Activated naive CD4-positive, alpha-beta T cell (primary cell): ENCODE measurements at places on chromosomes 5 and 9.

- no peak for DNase-seq
Observed at GRCh38 chr5:95298651-95299050, 13.8 kb upstream of the MCTP1 start.

GRCh38 chr5:111983459-111983858, 226.5 kb upstream of the NREP start:
- DNase-seq: no peak

DNA sequence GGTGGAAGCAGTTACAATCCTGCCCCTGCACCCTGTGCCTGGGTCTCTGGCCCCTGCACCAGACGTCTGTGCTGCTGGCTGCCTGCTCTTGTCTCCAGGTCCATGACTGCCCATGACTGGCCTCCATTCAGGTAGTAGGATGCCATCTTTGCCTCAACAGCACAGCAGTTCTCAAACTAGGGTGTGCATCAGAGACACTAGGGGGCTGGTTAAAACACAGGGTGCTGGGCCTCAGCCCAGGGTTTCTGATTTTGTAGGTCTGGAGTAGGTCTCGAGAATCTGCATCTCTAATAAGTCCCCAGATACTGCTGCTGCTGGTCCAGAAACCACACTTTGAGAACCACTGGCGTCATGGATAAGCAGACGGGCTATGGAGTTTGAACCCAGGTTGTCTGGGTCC, 24.0 kb downstream of the COL15A1 start:
- DNase-seq: no peak

- DNase-seq: no peak
Observed at GRCh38 chr9:101307524-101308213, 77.1 kb downstream of the BAAT start.

GRCh38 chr5:33300209-33300742, 140.5 kb upstream of the TARS1 start:
- DNase-seq: no peak

- DNase-seq: no peak
Observed at GRCh38 chr9:134322781-134323241, 3.4 kb upstream of the RXRA start.

GRCh38 chr5:122507581-122507980, 195.5 kb downstream of the SNCAIP start:
- no peak for DNase-seq

DNA sequence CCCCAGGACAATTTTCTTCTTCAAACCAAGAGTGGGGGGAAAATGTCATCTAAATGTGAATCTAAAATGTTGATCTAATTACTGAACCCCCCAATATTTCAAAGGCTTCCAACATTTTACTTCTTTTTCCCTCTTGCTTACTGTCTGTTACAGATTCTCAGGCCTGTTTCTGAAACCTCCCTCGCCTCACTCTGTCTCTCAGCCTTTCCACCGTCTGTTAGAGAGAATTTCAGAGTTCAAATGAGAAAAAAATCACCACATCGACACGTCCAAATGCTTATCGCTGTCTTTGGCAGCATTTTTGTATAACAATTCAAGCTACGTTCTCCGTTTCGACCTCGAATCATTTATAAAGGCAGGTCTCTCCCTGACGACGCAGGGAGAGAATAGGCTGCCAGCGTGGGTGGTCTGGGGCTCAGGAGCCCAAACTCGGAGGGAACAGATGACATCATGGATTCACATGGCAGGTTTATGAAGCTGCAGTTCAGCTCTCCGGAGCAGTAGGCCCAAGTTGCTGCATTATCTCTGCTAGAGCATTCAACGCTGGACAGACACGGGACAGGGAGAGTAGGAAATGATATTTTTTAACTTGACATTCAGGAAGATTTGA, 139.8 kb downstream of the GAS1 start:
- no peak for DNase-seq

DNA sequence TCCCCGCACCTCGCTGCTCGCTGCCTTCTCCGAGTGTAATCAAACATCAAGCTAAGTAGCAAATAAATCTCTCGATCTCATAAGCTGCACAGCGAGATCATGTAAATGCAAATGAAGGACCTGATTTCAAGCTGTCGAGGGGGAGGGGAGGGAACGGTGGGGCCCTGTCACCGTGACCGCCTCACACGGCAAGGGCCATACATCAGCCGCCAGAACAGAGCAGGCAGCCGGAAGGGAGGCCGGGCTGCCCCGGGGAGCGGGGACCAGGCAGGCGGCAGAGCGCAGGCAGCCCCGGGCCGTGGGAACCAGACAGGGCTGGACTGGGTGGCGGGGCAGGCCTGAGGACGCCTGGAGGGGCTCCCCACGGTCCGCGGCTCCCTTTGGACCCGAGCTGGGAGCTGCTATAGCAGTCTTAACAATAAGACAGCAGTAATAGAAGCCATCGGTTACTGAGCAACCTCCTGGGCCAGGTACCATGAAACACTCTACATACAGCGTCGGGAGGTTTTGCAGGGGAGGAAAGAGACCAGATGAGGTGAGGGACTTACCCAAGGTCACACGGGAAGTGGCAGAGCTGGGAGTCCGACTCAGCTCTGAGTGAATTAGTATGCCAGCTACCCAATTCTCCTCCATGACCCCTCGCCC, 76.8 kb downstream of the CFAP77 start:
- DNase-seq: no peak

DNA sequence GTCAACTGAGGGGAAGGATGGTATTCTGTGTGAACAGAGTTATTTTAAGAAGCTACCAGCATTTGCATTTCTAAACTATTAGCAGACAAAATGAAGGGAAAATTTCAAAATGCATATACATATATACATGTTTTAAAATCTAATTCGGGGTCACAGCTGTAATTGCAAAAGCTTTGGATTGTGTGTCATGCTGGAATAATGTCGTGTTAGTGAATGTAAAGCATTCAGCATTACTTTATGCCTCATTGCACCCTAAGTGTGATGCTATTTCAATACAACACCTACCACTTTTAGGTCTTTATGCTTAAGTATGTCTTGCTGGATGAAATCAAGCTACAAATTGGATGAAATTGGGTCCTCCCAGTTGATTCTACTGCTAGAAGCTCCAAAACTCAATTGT, 687.6 kb upstream of the MEF2C start:
- DNase-seq: no peak
